ENCODE measurements at places on chromosomes 4 and X. TPM values are rescaled to one million over a fixed set of nuclear protein-coding genes. Genes with fewer than 3 reads are reported as not detected.
A peak's percentile ranks its signal among the peaks of the same experiment; 100 is the strongest.

- DNase-seq, result no peak
- H3K27me3 ChIP-seq, result no peaks in the 10 kb centered on the region
- H3K4me1 ChIP-seq, result no peaks in the 10 kb centered on the region
Observed at GRCh38 chr4:40395908-40396793, 61.0 kb downstream of the CHRNA9 start.

Gene KLF8
- total RNA-seq, result 14.1 TPM

DNA sequence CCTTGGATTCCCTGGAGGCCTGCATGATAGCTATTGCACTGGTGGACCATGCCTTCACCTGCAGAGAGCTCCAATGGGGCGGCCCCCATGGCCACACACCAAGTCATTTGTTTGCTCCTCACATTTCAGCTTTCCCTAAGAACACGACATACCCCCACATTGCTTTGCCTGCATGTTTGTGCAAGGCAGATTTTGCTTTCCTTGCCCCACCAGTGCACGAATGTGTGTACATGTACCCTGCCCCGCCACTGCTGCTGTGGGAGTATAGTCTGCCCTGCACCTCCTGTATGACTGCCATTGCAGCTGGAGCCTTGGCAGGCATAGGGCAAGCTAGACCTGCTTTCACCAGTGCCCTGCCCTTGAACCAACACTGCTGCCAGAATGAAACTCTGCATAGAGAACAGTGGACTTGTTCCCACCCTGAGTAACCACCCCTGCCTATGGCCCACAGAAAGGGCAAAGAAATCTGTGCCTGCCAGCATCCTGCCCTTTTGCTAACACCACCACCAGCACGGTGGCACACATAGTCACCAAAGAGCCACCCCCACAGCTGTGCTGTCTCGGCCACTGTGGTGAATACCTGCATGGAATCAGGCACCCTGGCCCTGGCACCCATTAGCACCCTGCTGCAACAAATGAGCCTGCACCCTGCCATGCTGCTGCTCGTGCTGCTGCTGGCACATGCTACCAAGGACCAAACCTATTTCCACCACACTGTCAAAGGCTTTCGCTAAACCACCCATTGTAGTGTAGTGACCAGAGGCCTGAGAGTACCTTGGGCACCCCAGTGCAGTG is 661.7 kb upstream of the FAM241A start:
- H3K4me3 ChIP-seq, result no peak overlapping the region
- no peaks in the 10 kb centered on the region for H3K36me3 ChIP-seq
- no peaks in the 10 kb centered on the region for H3K4me1 ChIP-seq
- H3K27ac ChIP-seq, result no peak overlapping the region
- DNase-seq, result no peak

DNA sequence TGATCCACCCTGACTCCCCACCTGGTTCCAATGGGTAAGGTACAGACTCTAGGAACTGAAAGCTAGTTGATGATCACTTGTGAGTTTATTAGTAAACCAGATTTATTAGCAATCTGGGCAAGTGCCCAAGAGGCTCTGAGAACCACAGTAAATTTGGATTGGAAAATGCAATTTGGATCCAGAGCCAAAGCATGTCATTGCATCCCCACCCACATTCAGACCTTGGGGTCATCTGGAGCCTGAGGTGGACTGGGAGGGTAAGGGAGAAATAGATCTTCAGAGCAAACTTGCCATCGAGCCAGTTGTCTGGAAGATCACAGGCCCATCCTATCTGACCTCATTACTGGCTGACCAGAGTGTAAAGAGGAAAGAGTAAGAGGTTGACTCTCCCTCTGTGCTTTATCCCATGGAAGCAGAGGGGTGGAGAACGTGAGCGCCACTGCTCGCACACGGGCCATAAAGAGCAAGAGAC is 78.7 kb upstream of the RASGEF1B start:
- no peaks in the 10 kb centered on the region for H3K36me3 ChIP-seq
- H3K27me3 ChIP-seq, result no peaks in the 10 kb centered on the region
- no peak for DNase-seq
- H3K27ac ChIP-seq, result peak overlapping the region; percentile 39
- peaks cover 18% of the 10 kb centered on the region for H3K4me1 ChIP-seq

DNA sequence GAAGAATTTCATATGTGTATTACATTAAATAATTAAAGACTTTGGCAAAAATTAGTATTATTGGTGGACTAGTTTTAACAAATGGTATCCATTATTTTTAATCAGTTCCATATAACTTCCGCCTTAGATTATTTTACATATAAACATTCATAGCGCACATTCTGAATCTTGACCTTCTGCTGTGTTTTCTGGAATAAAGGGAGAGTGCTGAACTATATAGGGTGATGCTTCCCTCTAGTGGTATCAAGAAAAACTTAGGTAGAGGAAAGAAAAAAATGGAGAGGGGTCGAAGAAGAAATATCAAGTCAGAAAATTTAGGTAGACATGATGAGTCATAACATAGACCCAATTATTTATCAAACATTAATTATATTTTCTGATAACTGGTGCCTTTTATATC is 155.6 kb upstream of the PACRGL start:
- H3K27ac ChIP-seq, result no peak overlapping the region
- H3K36me3 ChIP-seq, result no peaks in the 10 kb centered on the region
- no peaks in the 10 kb centered on the region for H3K4me1 ChIP-seq
- H3K27me3 ChIP-seq, result no peaks in the 10 kb centered on the region

DNA sequence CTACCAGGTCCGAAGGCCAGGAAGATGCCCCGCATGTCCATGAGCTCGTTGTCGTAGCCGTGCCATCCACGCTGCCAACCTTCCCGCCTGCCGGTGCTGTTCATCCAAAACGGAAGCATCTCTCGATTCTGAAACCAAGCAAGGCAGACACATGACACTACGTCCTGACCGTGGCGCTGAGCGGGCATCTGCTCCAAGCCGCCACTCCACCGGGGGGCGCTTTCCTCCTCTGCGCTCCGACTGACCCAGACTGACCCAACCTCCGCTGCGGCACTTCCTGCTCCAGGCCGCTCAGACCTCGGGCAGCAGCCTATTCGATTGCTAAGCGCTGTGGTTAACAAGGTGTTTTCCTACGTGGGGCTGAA is 120.5 kb downstream of the ENPP6 start:
- DNase-seq, result peak; percentile 39
- H3K27ac ChIP-seq, result peak overlapping the region; percentile 49
- H3K4me3 ChIP-seq, result peak overlapping the region; percentile 34
- no peaks in the 10 kb centered on the region for H3K36me3 ChIP-seq

DNA sequence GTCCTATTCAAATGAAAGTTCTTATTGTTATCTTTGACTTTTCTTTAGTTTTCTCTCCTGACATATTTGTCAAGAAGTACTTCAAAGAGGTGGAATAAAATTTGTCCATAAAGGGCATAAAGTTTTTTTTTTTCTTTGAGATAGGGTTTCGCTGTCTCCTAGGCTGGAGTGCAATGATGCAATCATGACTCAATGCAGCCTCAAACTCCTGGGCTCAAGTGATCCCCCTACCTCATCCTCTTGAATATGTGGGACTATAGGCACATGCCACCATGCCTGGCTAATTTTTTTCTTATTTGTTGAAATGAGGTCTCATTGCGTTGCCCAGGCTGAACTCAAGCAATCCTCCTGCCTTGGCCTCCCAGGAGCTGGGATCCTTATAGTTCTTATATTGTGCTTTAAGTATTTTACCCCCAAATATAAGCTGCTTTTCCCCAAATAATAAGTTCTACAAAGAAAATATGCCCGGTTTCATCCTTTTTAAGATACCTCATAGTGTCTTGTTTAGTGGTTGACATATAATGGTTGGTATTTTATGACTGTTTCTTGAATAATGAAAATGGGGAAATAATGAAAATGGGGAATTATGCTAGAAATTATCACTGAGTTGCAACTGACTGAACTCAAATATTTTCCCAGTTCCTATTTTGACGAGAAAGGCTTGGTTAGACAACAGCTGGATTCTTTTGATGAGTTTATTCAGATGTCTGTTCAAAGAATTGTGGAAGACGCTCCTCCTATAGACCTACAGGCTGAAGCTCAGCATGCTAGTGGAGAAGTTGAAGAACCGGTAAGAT is 11.6 kb downstream of the POLR2B start:
- H3K36me3 ChIP-seq, result peaks cover 18% of the 10 kb centered on the region
- no peak overlapping the region for H3K4me3 ChIP-seq
- DNase-seq, result no peak

Gene USP26
- not detected for total RNA-seq

Gene ARHGAP36
- total RNA-seq, result not detected

DNA sequence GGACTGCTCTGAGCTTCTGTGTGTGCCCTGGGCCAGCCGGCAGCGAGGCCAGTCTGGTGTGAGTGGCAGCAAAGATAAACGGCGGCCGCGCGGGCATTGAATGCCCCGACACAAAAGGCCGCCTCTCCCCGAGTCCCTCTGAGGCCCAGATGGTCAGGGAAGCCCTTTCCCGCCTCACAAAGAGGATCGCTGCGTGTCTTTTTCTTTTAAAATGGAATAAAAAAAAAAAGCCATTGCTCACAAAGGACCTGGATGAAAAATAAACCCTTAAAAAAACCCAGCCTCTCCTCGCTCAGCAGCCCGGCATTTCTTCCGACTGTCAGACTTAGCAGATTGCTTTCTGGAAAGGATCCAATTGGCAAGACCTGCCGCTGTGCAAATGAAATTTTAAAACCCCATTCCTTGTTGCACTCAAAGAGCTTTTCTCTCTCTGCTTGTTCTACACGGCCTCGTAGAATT is 578.7 kb downstream of the BCOR start:
- H3K27ac ChIP-seq, result no peak overlapping the region
- H3K27me3 ChIP-seq, result no peaks in the 10 kb centered on the region
- no peaks in the 10 kb centered on the region for H3K36me3 ChIP-seq
- no peak for DNase-seq
- H3K4me1 ChIP-seq, result no peaks in the 10 kb centered on the region

- H3K27me3 ChIP-seq, result no peaks in the 10 kb centered on the region
- H3K27ac ChIP-seq, result no peak overlapping the region
- H3K4me3 ChIP-seq, result no peak overlapping the region
- H3K36me3 ChIP-seq, result no peaks in the 10 kb centered on the region
Observed at GRCh38 chr4:113404167-113404571, 354.7 kb downstream of the ANK2 start.

Gene CXXC4
- total RNA-seq, result 1.3 TPM

All from upper lobe of left lung (tissue), 6 donors.